ENCODE measurements at places on chromosomes 3 and 15.

DNA sequence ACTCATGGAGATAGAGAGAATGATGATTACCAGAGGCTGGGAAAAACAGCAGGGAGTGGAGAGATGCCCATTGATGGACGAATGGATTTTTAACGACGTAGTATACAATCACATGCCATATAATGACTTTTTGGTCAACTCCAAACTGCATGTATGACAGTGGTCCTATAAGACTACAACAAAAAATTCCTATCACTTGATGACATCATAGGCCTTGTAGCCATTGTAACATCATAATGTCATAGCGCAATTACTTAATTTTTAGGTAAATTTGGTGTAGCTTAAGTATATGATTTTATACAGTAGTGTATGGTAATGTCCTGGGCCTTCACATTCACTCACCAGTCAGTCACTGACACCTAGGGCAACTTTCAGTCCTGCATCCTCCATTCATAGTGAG is 264.3 kb downstream of the RAP2B start:
- no peak for DNase-seq

DNA sequence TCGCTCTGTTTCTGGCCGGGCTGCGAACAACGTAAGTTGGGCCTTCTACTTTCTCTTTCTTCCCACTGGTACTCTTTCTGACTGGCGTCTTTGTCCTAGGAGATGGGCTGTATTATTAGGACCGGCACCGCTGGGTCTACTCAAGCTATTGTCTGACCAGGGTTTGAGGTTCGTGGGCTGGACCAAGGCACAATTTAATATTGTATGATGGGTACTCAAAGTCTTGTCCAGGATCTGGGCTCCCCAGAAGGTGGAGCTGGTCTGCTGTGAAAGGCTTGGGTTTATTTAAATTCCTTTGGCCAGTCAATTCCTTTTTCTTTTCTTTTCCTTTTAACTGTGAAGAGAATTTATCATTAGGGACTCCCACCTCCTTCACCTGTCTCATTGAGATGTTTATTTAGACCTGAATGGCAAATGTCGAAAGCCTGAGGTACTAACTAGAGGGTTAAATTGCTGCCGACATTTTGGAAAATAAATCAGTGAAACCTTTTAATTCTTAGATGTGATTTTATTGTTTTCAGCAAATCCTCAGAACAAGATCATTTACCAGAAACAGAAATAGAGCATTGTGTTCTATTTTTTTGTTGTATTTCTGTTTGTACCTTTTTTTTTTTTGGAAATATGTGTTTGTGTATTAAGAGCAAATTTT is 410 bp downstream of the LRRC49 start:
- peak; percentile 58 for DNase-seq

DNA sequence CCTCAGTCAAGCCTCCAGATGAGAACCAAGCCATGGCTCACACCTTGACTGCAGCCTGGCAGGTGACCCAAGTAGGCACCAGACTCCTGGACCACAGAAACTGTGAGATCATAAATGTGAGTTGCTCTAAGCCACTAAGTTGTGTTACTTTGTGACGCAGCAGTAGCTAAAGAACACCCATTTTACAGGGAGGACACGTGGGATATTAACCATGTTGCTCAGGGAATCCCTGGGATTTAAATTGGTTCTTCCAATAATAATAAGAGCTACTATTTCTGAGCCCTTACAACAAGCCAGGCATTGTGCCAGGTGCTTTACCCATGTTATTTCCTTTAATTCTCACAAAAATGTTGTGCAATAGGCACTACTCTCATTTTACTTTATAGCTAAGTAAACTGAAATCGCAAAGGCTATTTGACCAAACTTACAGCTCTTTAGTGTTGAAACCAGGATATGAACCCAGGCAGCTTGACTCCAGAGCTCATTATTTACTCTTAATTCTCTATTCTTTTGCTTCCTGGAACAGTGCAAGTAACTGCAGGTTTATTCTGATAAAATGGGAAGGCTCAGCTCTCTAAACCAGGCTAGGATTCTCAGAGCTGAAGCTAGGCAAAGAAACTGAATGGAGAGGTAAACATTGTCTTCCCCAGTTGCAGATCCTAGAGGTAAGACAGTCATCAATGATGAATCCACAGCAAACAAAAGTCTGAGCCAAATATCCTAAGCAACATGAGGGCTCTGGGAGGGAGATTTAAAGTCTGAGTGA is 294.4 kb downstream of the KBTBD8 start:
- DNase-seq = no peak

DNA sequence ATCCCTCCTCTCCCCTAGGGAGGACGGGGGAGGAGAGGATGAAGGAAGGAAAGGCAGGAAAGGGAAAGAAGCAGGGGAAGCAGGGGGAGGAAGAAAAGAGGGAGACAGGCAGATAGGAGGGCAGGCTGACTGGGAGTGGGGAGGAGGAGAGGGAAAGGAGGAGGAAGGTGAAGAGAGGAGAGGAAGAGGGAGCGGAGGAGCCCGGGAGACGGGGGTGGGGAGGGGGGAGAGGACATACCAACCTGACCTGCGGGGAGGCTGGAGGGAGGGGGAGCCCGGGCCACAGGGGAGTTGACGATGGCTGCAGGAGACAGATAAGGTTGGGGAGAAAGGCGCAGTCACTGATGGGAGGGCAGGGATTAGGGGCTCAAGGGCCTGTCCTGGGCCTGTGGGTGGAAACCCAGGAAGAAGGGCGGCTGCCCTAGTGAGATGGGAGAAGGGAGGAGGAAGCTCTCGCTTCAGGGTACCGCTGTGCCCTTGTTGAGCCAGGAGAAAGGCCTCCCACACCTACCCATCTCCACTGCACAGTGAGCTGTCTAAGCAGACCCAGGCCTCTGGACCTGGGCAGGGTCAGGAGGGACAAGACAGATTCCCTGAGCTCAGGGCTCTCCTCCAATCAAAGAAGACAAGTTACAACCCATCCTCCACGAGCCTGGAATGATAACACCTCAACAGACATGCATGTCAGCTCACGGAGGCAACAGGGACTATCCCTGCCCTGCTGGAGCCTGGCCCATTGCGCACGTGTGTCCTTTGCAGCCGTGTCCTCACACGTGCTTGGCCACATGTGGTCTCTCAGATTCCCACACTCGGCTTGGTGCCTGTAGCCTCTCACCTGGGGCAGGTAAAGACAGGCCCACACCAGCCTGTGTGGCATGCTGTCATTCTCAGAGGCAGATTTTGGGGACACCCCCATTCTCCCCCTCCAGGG is 27.9 kb downstream of the C3orf18 start:
- DNase-seq = no peak

DNA sequence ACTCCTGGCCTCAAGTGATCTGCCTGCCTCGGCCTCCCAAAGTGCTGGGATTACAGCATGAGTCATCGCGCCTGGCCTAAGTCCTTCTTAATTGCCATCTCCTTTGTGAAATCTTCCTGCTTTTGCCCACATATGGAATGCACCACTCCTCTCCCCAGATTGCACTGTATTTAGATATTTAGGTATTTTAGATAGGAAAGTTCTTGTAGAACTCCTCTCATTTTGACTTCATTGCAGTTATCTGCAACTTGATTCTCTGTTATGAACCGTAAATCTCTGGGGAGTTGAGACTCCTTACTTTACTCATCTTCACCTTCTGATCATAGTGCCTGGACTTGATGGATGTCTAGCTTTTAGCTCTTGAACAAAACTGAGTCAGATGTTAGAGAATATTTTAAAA is 150.7 kb downstream of the AKAP13 start:
- no peak for DNase-seq

DNA sequence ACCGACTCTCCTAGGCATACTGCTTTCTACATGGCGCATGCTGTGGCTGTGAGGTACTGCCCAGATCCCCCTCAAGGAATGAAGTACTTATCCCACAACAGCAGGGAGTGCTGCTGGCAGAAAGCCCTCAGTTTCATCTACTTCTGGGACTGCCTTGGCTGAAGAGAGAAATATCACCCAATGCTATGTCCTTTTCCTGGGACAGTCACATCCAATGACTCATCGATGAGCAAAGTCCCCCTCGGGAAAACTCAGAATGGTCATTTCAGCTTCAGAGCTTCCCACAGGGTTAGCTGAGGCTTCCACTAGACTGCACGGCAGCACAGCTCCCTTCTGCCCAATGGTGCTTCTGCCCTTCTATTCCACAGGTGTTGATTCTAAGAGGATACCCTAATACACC is 3.6 kb upstream of the NMD3 start:
- no peak for DNase-seq

GRCh38 chr3:150275941-150276340 is 132.2 kb upstream of the TSC22D2 start:
- DNase-seq = no peak

DNA sequence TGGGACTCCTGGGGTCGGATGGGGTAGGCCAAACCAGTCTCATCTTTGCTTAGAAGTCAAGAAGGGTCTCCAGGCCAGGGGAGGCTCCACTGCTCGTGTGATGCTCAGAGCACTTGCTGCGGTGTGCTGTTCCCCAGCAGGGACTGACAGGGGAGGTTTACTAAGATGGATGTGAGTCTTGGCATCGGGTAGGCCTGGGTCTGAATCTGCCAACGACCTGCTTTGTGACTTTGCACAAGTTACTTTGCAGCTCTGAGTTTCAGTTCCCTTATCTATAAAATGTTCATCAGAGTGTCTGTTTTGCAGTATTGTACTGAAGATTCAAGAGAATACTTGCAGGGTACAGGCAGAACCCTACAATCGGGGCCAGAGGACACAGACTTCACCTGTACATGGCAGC is 17.3 kb upstream of the CDCP1 start:
- no peak for DNase-seq

GRCh38 chr3:125019271-125019670 is 36.5 kb downstream of the HEG1 start:
- DNase-seq = no peak

DNA sequence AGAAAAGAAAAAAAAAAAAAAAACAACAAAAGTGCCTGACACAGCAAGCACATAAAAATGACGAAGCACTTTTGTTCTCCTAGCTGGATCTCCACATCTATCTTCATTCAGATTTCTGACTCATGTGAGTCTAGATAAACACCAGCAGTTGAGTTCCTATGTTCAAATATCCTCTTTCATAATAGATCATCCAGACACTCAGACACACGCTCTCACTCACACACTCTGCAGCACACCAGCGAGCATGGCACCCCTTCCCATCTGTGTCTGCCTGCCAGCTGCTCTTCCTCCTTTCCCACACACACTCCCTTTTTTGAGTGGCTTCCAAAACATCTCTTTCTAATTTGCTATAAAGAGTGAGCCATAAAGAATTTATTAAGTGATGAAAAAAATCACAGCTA is 19.8 kb upstream of the CELF6 start:
- peak; percentile 33 for DNase-seq

DNA sequence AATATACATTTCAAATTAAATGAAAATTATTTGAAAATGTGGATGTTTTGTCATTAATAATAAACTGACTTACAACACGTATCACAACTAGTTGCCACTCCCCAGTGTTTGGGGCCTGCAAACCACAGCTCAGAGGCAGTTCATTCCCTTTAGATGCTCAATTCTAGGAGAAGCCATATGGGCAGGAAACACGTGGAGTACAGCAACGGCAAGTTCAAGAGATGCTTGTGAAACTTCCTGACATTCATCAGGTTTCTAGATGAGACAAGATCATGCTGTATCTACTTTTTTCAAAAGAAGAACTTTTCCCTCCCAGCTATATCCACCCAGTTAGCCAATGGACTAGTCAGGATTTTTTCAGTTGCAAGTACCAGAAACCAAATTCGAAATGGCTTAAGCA is 17.6 kb upstream of the PLA2G4D start:
- DNase-seq = no peak

DNA sequence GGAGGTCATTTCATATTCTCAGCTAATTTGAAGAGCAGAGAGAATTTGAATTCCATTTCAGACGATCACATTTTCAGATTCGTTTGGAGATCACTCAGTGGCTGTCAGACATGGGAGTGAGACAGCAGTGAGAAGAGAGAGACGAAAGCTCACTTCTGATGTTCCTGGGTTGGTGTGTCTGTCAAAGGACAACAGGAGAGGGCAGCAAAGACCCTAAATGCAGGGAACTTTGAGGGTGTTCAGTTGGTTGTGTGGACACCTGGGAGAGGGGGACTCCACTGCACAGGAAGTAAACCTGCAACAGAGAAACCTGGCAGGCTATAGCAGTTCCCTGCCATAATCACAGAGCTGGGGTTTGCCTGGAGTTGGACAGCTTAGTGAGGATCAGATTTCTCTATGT is 675.1 kb downstream of the SQOR start:
- DNase-seq = peak; percentile 67

GRCh38 chr3:123521179-123521969 is 63.5 kb downstream of the HACD2 start:
- DNase-seq = no peak

GRCh38 chr15:78627348-78627747 is 6.6 kb upstream of the CHRNA3 start:
- DNase-seq = no peak

DNA sequence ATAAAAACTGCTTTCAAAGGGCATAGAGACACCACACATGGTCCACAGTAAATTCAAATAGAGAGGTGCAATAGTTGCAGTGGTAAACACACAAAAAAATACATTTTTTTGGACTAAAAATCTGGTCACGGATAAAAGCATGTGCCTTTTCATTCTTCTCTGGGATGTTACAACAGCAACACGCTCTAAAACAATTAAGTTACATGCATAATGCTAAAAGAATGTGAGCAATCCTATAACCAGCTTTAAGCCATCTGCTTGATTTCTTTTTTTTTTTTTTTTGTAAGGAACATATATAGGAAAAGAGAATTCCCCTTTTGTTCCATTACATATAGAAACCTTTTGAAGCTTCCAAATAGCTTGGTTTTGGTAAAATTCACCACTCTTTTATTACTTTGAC is 20.0 kb downstream of the WNT5A start:
- peak; percentile 59 for DNase-seq

DNA sequence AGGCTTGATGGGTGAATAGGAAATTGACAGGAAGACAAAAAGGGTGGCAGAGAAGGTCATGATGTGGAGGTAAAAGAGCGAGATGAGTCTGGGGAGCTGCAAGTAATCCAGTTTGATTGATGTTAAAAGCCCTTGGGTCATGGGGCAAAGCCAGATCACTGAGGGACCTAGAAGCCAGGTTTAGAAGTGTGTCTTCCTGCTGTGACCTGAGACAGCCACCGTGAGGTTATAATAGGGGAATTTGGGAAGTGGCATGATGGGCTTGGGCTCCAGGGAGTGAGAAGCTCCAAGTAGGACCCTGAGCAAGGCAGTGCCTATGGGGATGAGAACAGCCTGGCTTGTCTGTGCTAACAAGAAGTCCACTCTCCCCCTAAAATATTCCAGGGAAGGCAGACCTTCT is 298.5 kb downstream of the RPLP1 start:
- DNase-seq = no peak

GRCh38 chr3:98608029-98608428 is 14.6 kb upstream of the CPOX start:
- DNase-seq = no peak

GRCh38 chr3:57512166-57512565 is 32.0 kb downstream of the DNAH12 start:
- no peak for DNase-seq

GRCh38 chr3:145377301-145377700 is 783.7 kb downstream of the PLOD2 start:
- DNase-seq = no peak

GRCh38 chr15:55221090-55222011 is 24.6 kb upstream of the RSL24D1 start:
- DNase-seq = no peak

- peak; percentile 50 for DNase-seq
These were observed 586 bp downstream of the LRRK1 start for GRCh38 chr15:100919481-100920405.

GRCh38 chr3:127865941-127866340 is 43.6 kb upstream of the MGLL start:
- DNase-seq = no peak

GRCh38 chr15:73786538-73786937 is 33.4 kb upstream of the INSYN1 start:
- no peak for DNase-seq

GRCh38 chr15:40511472-40512133 is 40.8 kb downstream of the CHST14 start:
- DNase-seq = no peak

Measured in NCI-H82 (cell line).